A549 treated with DMSO at 1 μM for 4 hours (cell line): ENCODE measurements at places on chromosomes 1 and 21. TPM values are rescaled to one million over a fixed set of nuclear protein-coding genes. Genes with fewer than 3 reads are reported as not detected.

GFI1 gene
- 0.14 to 0.38 TPM (median 0.23 TPM) in 5 replicates for total RNA-seq

PLA2G2F gene
- not detected in 5 replicates for total RNA-seq

ASPM gene
- 19.9 to 30.2 TPM (median 28.2 TPM) in 5 replicates for total RNA-seq

ITGB2 gene
- 0.80 to 1.0 TPM (median 0.88 TPM) in 5 replicates for total RNA-seq

IVL gene
- 0.04 to 0.07 TPM in 2 of 5 replicates, not detected in the others for total RNA-seq
